Lung (tissue), 17 donors: ENCODE measurements at places on chromosomes 7 and 10. TPM values are rescaled to one million over a fixed set of nuclear protein-coding genes. Genes with fewer than 3 reads are reported as not detected.

GRCh38 chr7:105580022-105580740 lies 1.1 kb downstream of the EFCAB10 start:
- DNase-seq = no peak

The H2BK1 gene
- total RNA-seq = 0.52 TPM

DNA sequence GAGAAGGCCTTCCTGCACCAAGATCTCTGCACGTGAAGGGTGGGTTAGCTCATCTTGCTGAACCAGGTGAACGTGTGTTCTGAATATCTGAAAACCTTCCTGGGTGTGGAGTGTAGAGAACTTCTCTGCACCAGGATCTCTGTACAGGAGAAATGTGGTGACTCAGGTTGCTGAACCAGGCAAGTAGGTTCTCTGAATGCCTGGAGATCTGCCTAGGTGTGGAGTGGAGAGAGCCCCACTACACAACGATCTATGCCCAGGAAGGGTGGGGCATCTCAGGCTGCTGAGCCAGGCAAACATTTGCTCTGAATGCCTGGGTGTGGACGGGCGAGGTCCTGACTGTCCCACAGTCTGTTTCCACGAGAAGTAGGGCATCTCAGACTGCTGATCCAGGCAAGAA lies 1002.3 kb upstream of the KCND2 start:
- DNase-seq = no peak

DNA sequence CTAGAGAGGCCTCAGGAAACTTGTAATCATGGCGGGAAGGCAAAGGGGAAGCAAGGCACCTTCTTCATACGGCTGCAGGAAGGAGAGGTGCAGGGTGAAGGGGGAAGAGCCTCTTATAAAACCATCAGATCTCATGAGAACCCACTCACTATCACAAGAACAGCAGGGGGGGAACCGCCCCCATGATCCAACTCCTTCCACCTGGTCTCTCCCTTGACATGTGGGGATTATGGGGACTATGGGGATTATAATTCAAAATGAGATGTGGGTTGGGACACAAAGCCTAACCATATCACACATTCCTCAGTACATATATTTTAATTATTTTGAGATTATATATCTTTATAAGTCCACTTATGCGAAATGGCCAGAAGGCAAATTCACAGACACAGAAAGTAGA lies 8.9 kb downstream of the HK1 start:
- no peak for DNase-seq
